ENCODE measurements at places on chromosomes 2 and 18. TPM values are rescaled to one million over a fixed set of nuclear protein-coding genes. Genes with fewer than 3 reads are reported as not detected.

GRCh38 chr2:196959281-196959680, 32.8 kb upstream of the PGAP1 start:
- no peak for DNase-seq

Gene C18orf54
- 1.1 TPM for total RNA-seq

- peak; percentile 40 for DNase-seq
Observed at GRCh38 chr2:237154082-237154638, 68.5 kb downstream of the COPS8 start.

Gene IL18R1
- 5.3 TPM for total RNA-seq

Gene CD207
- total RNA-seq = not detected

DNA sequence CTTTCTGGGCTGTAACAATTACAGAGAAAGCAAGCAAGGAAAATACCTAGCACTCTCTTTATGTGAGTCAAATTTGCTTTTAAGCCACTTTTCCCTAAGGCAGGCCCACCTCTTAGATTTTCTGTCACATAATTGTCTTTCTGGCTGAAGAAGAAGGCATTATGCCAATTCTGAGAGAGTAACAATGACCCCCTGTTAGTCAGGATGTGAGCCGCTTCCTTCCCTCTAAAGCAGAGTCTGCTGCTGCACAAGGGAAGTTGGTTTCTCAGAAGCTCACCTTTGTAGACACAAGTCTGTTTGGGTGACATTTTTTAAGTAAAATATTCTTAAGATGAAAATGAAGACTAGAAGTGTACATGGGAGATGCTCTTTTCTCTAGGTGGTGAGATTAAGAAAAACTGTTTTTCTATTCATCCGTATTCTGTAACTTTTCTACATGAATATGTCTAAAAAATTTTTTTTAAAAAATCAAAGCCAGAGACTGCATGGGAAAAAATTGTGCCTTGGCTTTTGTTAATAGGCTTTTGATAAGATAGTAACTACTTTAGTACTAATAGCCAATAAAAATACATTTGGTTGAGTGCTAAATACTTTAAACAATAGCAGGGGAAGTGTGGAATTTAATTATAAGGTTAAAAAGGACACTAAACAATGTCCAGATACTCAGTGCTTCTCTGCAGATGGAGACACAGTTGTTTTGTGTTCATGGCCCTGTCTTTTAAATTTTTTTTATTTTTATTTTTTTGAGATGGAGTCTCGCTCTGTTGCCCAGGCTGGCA, 33.4 kb upstream of the VPS54 start:
- DNase-seq = no peak

DNA sequence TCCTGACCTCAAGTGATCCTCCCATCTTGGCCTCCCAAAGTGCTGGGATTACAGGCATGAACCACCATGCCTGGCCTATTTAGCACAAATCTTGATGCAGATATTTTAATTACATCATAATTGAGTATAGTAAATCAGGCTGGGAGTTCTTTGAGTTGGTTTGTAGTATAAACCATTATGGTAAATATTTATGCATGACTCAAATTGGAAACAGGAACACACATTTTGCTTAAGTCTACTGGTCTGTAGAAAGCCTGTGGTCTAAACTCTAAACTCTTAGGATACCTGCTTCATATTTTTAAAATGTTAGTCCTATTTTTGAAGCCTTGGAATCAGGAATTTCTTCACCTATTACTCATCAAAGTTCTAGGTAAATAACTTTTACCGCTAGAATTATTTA, 16.8 kb downstream of the ASXL3 start:
- DNase-seq = peak; percentile 40

- no peak for DNase-seq
Observed at GRCh38 chr2:17648581-17648980, 105.0 kb downstream of the SMC6 start.

GRCh38 chr2:25079050-25079635, 37.3 kb downstream of the EFR3B start:
- DNase-seq = no peak

DNA sequence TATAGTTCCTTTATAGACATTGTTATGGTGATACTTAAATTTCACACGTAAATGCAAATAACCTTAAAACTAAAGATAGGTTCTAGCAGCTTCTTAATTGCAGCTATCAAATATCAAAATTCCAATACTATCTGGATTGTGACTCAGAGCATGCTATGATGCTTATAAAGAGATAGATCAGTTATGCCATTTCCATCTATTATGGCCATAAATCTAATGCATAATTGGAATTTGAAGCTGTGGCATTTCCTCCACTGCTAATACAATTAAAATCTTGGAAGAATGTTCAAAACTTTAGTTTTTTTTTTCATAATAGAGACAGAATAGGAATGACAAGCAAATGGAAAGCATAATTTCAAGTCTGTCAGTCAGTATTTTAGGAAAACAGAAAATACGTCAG, 220.8 kb upstream of the GALNT5 start:
- no peak for DNase-seq
